Lung (tissue), 17 donors: ENCODE measurements at places on chromosomes 11 and 22.

- no peak for DNase-seq
Observed at GRCh38 chr11:129937592-129938238, 42.3 kb upstream of the NFRKB start.

- DNase-seq, result peak; percentile 95
Observed at GRCh38 chr11:19316434-19316833, 75.7 kb upstream of the E2F8 start.

DNA sequence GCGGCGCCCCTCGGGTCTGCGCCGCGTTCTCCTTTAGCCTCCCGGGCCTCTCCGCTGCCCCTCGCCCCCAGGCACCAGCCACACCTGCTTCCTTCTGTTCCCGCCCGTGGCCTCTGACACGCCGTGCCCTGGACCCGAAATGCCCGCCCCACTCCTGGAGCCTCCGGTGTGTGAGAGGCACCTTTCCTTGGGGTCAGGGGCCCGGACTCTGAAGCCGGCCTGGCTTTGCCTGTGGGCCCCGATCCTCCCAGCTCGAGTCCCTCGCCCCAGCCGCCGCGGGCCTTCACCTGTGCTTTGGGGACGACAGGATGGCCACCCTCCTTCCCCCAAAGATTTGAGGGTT, 661 bp upstream of the CDPF1 start:
- no peak for DNase-seq

- DNase-seq, result peak; percentile 63
Observed at GRCh38 chr11:58059007-58059350, 28.2 kb downstream of the OR6Q1 start.

GRCh38 chr11:61803889-61804647, 11.4 kb downstream of the FEN1 start:
- peak; percentile 11 for DNase-seq

GRCh38 chr11:92852229-92852628, 117.2 kb upstream of the MTNR1B start:
- DNase-seq, result no peak

- DNase-seq, result peak; percentile 18
Observed at GRCh38 chr11:36016263-36016662, 72.4 kb downstream of the LDLRAD3 start.

GRCh38 chr11:130418756-130419155, 9.7 kb downstream of the ADAMTS8 start:
- peak; percentile 74 for DNase-seq

DNA sequence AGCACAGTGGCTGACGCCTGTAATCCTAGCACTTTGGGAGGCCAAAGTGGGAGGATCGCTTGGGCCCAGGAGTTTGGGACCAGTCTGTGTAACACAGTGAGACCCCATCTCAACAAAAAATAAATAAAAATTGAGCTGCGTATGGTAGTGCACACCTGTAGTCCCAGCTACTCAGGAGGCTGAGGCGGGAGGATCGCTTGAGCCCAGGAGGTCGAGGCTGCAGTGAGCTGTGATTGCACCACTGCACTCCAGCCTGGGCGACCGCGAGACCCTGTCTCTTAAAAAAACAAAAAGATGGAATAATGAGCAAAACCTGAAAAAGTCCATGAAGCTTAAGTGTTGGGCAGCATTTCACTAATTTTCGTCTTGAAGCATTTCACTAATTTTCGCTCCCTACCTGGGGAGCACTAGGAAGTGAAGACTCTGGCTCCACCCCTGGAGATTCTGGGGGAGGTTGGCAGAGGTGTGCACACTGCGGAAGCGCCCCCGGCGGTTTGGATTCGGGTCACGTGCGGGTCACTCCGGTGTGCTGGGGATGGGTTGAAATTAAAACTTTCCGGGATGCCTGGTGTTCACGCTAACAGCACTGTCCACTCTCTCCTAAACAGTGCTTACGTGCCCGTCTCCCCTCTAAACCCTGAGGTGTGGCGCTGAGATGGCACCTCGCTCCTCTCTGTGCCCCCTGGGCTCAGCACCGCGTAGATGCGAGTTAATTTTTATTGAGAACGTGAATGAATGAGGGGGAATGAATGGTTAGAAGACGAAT, 906 bp upstream of the NAA40 start:
- DNase-seq, result no peak

DNA sequence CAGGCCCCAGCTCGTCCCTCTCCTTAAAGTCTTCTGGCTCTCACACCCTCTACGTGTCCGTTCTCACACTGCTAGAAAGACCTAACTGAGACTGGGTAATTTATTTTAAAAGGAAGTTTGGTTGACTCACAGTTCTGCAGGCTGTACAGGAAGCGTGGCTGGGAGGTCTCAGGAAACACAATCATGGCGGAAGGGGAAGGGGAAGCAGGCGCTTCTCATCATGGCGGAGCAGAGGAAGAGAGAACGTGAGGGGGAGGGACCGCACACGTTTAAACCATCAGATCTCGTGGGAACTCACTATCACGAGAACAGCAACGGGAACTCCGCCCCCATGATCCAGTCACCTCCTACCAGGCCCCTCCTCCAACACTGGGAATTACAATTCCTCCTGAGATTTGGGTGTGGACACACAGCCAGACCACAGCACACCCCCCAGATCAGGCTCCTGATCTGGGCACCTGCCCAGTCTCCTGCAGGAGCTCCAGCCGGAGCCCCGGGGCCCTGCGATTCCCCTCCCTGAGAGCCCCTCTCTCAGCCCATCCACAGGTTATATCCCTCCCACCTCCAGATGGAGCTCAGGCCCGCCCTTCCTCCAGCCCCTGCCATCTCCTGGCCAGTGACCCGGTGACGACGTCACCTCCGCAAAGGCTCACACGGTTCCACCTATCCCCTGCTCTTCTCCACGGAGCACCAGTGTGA, 170.2 kb downstream of the BRD1 start:
- DNase-seq, result peak; percentile 36

- DNase-seq, result no peak
Observed at GRCh38 chr11:33706546-33706945, 5.9 kb upstream of the C11orf91 start.

DNA sequence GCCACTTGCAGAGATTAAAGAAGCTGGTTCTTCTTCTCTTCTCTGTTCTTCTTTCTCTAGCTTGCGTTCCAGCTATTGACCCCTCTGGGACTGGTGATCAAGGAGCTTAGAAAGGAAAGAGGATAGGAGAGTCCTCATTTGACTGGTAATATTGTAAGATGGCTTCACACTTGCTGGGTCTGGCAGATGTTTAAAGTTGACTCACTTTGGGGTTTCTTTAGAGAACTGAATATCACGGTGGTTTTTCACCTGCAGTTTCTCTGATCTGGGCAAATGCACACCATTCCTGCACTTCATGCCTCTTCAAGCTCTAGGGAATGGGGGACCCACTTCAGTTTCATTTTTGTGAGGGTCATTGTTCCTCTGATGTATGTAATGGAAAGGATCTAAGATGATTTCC, 41.8 kb upstream of the DEUP1 start:
- DNase-seq, result no peak

DNA sequence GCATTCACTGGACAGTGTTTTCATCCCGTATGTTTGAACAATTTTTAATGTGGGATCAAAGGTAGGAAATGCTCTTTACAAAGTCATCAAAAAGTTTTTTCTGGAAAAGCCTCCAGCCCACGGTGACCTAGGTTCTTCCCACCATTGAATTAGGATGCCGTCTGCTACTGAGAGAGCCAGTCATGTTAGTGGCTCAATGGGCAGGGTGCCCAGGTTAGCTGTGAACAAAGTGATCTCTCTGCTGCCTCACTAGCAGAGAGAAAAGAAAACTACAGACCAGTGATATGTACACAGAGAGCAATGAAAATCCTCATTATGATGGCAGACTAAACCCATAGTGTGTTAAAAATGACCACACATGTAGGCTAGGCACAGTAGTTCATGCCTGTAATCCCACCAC, 32.4 kb downstream of the KCNQ1 start:
- DNase-seq, result no peak

DNA sequence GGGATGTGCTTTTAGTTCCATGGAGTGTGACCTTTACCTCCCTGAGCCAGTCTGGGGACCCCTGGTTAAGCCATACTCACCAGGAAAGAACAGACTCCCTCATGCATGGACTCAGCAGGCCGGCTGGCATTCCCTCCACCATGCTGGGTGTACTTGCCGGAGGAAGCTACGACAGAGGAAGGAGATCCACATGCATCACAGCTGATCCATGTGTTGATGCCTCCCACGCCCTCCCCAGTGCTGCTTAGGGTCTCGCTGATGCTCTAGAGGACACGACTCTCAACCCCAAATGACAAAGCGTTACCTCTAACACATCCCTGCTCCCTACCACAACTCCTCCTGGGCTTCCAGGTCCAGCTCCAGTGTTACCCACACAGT, 39.8 kb downstream of the GAB4 start:
- no peak for DNase-seq

DNA sequence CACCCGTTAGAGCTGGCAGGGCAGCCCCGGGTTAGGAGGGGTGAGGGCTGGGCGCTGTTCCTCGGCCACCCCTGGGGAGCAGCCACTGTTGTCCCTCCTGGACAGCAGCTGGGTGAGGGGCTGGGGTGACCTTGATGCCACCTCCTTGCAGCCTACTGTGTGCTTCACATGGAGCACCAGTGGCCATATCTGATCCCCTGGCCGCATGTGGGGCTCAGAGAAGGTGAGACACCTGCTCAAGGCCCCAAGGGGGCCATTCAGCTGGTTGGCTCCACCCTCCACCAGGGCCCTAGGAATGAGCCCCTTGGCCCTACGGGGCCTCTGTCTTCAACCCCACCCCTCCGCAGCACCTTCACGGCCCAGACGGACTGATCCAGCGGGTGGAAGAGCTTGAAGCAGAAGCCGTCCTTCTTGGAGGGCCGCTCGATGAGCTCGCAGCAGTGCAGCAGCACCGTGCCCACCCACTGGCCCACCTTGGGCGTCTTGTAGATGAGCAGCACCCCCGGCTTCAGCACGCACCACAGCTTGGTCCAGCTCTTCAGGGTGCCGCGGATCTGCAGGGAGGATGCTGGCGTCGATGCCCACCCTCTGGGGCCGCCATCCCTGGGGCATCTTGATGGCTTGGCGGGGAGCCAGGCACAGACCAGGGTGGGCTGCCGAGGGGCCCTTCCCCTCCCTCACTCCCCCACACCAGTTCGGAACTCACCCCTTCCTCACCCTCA, 44.9 kb downstream of the OSBPL5 start:
- no peak for DNase-seq

- no peak for DNase-seq
Observed at GRCh38 chr22:26828311-26828710, 170.9 kb downstream of the MIAT start.

DNA sequence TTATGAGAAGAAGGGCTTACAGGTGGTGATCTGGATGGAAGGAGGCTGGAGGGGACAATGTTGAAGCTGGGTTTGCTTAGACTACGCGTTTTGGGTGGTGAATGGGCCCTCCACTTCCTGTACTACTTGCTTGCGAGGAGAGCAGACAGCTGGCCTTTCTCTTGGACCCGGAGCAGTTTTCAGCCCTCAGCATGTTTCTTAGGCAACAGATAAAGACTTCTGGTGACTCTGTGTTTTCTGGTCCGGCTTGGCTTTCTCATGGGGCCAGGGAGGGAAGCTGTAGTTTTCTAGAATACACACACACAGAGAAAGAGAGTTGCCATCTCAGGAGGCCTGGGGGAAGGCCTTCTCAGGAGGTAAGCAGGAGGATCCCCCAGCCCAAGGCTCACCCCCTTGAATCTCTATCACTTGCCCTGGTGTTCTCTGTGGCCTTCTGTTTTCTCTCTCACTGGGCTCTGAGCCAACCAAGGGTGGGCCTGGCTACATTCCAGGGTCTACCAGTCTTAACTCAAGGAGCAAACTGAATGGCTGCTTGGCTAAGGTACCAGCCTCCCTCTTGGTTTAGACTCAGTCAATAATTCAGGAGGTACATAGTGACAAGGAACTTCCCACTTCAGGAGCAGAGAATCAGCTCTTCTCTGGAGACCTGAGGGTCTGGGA, 2.4 kb downstream of the CCS start:
- DNase-seq, result peak; percentile 97

GRCh38 chr11:114556135-114556534, 3.5 kb downstream of the NXPE1 start:
- no peak for DNase-seq

GRCh38 chr11:11075515-11076171, 217.8 kb upstream of the ZBED5 start:
- DNase-seq, result no peak

- DNase-seq, result no peak
Observed at GRCh38 chr11:19493446-19494213, 219.0 kb upstream of the NAV2 start.

- no peak for DNase-seq
Observed at GRCh38 chr11:13008061-13008435, 1.1 kb upstream of the RASSF10 start.

- DNase-seq, result no peak
Observed at GRCh38 chr11:69699213-69699612, 4.6 kb downstream of the FGF19 start.

DNA sequence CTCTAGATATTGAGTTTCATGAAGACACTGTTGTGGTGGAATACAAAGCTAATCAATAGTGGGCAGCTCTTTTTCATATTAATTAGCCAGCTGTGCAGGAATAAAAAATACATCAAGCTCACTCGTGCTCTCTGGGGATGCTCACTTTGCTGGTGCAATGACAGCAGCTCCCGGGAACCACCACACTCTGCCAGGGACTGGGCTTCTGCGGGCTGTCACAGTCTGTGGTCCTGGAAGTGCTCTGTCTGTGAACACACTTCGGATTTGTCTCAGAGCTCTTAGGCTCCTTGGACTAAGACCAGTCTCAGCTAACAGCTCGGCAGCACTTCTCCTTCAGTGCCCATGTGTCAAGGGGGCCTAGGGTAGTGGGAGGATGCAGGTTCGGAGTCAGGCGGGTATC, 393.5 kb downstream of the TENM4 start:
- no peak for DNase-seq
